BJ (cell line): ENCODE measurements at places on chromosomes 6 and 20.

DNA sequence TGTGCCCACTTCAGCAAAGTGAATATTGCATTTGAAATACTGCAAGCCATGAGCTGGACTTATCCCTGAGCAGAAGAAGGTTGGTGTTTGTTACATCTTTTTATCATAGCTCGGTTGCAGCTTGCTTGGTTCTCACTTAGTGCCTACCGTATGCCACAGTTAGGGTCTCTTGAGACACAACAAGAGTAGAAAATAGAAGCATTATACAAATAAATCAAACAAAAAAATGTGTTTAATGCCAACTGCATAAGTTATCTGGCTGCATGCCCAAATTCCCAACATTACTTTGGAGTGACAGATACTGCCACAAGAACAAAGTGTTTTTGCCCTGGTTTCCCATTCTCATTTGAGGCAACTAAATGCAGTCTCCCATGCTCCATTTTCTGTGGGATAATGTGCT lies 53.9 kb upstream of the LAMP5 start:
- no peak for DNase-seq

DNA sequence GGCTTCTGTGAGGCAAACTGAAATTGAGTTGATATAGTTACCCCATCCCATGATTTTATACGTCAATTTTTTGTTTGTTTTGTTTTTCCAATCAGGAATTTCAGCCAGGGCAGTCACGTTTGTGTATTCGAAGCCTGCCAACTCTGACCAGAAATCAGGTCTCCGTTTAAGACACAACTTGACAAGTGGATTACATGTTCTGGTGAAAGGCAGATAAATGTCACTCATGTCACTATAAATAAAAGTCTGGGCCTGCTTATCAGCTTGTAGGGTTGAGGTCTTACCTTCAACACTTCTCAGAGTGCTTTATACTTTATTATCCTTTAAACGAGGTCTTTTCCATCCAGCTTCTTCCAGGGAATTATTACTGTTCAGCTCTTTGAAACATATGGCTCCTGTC lies 8.4 kb upstream of the XRN2 start:
- DNase-seq: no peak

- DNase-seq: no peak
Observed at GRCh38 chr6:256169-256568, 36.1 kb upstream of the DUSP22 start.

DNA sequence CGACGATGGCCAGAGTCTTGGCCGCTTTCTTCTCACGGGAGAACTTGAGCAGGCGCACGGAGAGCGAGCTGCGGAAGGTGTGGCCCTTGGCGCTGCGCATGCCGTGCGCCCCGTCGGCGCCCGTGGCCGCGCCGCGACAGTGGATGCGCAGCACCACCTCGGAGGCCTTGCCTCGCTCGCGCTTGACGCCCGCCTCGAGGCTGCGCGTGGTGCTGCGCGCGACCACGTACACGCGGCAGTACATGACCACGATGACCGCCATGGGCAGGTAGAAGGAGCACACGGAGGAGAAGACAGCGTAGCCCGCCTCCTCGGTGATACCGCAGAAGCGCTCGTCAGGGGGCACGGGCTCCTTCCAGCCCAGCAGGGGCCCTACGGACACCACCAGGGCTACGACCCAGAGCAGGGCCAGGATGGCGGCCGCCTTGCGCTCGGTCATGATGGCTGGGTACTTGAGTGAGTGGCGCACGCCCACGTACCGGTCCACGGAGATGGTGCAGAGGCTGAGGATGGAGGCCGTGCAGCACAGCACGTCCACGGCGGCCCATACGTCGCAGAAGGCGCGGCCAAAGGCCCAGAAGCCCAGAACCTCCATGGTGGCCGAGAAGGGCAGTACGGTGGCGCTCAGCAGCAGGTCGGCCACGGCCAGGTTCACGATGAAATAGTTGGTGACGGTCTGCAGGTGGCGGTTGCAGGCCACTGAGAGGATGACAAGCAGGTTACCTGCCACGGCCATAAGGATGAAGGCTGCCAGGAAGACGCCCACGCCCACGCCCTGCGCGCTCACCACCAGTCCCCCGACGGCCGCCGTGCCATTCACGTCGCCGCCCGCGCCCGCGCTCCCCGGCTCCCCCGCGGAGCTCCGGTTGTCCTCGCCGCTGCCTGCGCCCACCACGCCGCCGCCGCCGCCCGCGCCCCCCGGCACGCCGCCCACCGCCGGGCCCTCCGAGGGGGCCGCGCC lies 232.8 kb upstream of the RNF24 start:
- DNase-seq: no peak

DNA sequence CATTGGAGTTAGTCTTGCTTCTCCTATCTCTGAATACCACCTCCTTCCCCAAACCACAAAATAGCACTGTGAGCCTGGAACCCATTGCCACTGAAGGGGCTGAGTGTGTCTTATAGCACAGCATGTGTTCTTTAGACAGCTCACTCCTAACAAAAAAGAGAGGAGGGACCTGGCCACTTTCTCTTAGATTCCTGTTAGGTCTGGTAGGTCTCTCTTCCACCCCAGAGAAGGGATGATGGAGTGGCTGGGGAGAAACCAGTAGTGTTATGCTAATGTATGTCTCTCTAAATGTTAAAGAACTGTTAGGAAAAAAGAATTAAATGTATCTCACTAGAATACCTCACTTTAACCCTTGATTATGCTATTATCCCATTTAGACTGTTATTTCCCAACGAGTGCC lies 340.3 kb downstream of the EPHA7 start:
- DNase-seq: no peak

DNA sequence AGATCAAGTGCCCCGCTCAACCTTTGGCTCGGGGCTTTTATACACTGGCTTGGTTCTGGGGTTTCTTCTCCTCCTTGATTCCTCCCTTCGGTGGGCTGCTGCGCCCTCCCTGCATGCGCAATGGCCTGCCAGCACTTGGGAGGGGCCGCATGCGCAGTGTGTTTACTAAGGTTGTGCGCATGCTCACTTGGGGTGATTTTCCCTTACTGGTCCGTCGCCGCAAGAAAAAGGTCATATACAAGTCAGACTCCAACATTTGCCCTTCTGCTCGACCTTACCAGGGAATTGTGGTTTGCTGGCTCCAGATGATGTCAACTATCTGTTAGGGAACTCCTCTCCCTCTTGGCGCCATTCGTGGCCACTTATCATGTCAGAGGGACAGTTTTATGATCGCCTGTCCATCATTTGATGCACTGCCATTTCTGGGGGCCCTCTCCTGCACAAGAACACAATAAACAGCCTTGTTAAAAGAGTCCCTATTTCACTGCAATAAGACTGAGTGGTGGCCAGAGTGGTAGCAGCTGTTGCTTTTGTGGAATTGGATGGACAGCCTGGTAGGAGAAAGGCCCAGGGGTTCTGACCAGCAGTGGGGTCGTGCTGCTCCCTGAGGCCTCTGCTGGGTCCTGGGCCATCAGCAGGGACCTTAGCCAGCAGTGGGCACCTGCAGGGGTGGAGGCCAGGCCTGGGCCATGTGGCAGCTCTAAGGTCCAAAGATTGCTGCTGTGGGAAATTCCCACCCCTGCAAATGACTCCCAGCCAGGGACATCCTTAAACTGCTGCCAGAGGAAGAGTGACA lies 2.8 kb upstream of the LBP start:
- no peak for DNase-seq

DNA sequence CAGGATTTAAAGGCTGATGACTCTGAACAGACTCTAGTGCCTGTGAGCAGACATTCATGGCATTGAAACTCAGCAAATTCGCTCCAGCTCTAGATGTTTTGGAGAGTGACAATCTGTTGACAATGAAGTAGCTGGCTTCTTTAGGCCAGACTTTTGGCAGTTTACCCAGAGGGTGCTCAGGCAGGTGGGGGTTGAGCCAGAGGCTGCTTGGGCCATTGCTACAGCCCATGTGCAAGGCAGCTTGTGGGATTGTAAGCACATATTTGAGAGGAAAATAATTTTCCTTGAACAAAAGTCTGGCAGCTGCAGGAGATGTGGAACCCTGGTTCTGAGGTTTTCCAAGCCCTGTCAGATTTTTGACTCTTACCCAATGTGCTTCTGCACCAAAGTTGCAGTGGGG lies 311.6 kb downstream of the CDC5L start:
- DNase-seq: no peak

- no peak for DNase-seq
Observed at GRCh38 chr6:54085047-54085446, 26.2 kb upstream of the MLIP start.

DNA sequence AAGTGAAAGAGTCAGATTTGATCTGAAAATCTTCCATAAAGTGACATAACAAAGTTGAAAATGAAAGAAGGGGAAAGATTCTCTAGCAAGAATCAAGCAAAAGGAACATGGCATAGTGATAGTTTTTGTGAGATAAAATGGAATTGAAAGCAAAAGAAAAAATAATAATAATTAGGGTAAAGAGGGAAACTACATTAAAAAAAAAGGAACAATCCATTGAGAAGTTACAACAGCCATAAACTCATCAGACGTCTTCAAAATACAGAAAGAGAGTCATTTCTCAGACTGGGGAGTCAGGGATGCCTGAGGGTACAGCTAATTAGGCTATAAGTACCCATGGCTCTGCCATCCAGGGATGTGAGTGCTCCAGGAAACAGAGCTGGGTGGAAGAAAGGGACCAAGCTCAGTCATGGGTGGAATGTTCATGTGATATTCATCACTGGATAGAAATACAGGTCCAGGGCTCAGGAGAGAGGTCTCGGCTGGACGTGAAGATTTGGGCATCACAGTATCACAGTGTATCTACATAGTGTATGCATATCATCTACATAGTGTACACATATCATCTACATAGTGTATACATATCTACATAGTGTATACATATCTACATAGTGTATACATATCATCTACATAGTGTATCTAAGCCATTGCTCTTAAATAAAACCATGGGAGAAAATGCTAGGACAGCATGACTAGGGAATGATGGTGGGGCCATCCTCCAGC lies 29.4 kb downstream of the DUSP22 start:
- DNase-seq: no peak

DNA sequence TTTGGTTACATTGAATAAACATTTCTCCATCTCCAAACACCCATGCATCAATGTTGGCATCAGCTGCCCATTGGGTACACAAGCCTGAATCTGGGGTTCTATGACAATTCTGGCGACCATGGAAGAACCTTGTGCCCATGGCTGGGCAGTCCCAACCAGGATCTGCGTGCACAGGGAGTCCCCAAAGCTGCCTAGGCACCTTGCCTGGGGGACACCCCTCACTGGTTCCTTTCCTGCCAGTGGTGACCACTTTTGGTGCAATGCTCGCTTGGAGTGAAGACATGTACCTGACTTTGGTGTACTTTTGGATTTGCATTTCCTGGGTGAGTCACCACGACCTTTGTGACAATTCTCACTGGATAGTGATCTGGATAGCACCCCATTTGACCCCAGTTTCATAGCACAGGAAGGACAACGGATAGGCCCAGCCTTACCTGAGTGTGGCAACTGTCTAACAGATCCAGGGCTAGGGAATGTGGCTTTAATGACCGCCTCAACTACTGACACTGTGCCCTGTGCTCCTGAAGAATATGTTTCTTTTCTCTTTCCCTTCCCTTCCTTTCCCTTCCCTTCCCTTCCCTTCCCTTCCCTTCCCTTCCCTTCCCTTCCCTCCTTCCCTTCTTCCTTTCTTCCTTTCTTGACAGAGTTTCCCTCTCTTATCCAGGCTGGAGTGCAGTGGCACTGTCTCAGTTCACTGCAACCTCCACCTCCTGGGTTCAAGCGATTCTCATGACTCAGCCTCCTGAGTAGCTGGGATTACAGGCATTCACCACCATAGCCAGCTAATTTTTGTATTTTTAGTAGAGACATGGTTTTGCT lies 7.1 kb downstream of the SPINT3 start:
- DNase-seq: no peak

DNA sequence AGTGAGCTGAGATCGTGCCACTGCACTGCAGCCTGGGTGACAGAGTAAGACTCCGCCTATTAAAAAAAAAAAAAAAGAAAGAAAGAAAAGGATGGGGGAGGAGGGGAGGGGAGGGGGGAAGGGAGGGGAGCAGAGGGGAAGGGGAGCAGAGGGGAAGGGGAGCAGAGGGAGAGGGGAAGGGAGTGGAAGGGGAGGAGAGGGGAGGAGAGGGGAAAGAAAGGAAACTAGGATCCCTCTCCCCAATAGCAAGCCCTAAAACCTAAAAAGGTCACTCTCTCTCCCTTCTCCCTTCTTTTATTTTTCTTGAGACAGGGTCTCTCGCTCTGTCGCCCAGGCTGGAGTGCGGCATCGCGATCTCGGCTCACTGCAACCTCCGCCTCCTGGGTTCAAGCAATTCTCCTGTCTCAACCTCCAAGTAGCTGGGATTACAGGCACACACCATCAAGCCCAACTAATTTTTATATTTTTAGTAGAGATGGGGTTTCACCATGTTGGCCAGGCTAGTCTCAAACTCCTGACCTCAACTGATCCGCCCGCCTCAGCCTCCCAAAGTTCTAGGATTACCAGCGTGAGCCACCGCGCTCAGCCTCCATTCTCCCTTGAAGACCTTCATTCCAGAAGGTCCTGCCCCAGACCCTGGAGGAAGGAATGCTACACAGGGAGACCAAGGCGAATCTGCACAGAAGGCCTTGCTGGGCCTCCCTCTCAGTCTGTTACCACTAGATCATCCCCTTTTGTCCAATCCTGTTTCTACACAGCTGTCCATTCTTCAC lies 45.8 kb upstream of the PIM1 start:
- no peak for DNase-seq

DNA sequence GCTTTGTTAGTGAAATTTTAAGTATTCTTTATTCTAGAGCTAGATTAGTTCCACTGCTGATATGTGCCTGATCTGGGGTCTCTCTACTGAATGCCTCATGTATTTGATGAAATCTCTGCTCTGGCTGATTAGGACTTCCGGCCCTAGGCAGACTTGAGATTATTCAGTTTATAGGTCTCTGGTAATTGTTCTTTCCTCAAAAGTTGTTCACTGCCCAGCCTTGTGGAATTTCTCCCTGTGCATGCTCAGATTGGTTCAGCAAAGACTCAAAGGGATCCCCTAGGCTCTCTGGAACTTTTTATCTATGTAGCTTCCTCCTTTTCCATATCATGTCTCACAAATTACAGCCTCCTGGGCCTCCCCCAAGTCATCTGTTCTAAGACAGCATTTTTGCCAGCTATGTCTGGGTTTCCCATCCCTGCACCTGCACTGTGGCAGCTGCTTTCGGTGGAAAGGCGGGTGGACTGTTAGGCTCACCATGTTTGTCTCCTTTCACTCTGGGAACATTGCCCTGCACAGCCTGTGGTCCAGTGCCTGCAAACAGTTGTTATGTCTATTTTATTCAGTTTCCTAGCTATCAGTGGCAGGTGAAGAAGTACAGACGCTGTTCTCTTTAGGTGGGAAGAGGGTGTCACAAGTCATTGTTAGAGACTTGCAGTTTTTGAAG lies 73.7 kb downstream of the RPP40 start:
- DNase-seq: no peak

GRCh38 chr20:32482442-32483261 lies 102.5 kb downstream of the NOL4L start:
- no peak for DNase-seq

- no peak for DNase-seq
Observed at GRCh38 chr20:59159493-59160376, 3.9 kb upstream of the ZNF831 start.

GRCh38 chr6:169241688-169242350 lies 11.8 kb downstream of the THBS2 start:
- DNase-seq: no peak

- no peak for DNase-seq
Observed at GRCh38 chr20:50223039-50224005, 32.7 kb downstream of the CEBPB start.

- DNase-seq: no peak
Observed at GRCh38 chr6:161140554-161140875, 133.3 kb downstream of the AGPAT4 start.
